Ammon's horn (tissue), 1 donor: ENCODE measurements at places on chromosomes 5 and 9.

- no peak for DNase-seq
Measured at GRCh38 chr9:96382175-96382574, 1.3 kb downstream of the SLC35D2 start.

- no peak for DNase-seq
Measured at GRCh38 chr9:101480386-101480785, 44.8 kb upstream of the ALDOB start.

- DNase-seq, result no peak
Measured at GRCh38 chr9:122162415-122162814, 2.7 kb downstream of the MORN5 start.

DNA sequence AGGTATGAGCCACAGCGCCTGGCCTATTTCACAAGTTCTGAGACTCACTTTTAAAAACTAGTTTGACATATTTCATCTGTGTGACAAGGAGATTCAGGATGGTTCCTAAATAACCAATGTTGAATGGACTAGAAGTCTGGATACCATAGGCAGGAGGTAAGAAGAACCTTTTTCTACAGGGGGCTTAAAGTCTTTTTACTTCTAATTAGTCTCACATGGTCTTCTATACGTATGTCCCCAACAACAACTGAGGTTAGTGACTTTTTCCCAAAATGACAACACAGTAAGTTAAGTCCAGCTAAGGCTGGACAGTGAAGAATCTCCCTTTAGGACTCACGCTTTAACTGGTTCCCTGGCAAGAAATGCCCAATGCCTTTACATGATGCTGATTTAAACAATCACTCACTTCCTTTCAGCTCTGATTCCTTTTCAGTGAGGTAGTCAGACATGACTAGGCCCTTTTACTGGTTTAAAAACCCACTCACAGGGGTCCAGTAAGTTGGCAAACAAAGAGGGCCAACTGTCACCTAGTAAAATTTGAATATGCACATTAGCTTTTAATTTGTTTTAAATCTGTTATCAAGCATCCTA, 12.1 kb upstream of the HAUS6 start:
- no peak for DNase-seq

GRCh38 chr5:96522635-96523355, 89.7 kb upstream of the PCSK1 start:
- DNase-seq, result no peak

- DNase-seq, result peak; percentile 60
Measured at GRCh38 chr5:78647838-78648358, 674 bp downstream of the LHFPL2 start.

GRCh38 chr9:80866576-80867227, 822.6 kb downstream of the TLE1 start:
- DNase-seq, result no peak

DNA sequence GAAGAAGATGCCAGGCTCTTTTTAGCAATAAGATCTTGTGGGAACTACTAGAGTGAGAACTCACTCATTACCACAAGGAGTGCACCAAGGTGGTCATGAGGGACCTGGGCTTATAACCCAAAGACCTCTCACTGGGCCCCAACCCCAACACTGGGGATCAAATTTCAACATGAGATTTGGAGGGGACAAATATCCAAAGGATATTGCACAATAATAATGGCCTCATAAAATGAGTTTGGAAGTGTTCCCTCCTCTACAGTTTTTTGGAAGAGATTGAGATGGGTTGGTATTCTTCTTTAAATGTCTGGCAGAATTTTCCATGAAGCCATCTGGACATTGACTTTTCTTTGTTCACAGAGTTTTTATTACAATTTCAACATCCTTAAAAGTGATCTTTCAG, 38.0 kb upstream of the FAM120A start:
- no peak for DNase-seq

DNA sequence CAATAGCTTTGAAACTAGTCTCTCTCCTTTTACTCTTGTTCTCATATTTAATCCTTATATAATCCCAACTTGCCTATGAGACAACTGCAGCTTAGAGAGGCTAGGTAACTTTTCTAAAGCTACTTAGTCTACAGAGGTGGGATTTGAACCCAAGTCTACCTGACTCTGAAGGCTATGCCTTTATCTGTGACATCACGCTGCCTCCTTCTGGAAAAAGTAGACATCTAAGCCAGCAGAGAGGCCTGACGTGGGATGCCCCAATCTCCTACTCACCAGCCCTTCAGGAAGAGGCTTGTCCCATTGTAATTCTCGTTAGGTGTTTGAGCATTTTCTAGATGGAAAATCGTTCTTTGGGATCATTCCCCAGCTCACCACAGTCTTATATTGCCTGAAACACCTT, 167.5 kb downstream of the HSPA4 start:
- no peak for DNase-seq

DNA sequence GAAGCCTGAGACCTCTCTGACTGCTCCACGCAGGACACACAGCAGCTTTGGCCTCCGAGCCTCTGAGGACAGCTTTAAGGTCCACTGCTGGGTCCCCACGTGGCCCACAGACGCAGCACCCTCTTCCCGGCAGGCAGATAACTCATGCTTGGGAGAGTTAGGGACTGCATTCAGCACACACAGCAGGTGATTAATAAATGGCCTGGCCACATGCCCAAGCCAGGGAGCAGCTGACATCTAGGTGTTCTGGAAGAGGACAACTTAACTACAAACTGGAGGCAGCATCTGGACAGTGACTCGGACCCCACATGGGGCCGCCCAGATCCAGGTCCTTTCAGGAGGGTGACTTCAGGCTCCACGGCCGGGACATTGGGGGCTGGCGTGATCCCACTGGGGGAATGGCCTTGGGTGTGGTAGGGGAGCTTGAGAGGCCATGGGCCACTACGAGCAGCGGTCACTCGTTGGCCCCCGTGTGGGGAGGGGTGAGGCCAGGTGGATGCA, 11.3 kb downstream of the NINJ1 start:
- DNase-seq, result peak; percentile 1

- peak; percentile 54 for DNase-seq
Measured at GRCh38 chr9:34862043-34862442, 96.0 kb upstream of the PHF24 start.

DNA sequence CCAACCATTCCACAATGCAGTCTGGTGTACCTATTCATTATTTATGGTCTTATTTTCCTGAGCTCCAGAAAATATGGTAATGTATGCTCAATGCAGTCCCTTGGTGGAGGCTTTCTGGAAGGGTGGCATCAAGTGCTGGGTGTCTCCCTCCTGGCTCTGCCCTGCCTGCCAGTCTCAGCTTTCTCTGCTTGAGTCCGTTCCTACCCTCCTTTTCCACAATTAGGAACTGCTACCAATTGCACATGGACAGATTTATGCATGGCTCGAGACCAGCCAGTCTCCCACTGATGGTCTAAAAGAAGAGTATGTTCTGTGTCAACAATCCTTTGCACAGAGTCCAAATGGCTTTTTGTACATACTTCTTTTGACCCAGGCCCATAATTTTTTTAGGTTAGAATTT, 189.8 kb downstream of the TLE1 start:
- DNase-seq, result no peak

DNA sequence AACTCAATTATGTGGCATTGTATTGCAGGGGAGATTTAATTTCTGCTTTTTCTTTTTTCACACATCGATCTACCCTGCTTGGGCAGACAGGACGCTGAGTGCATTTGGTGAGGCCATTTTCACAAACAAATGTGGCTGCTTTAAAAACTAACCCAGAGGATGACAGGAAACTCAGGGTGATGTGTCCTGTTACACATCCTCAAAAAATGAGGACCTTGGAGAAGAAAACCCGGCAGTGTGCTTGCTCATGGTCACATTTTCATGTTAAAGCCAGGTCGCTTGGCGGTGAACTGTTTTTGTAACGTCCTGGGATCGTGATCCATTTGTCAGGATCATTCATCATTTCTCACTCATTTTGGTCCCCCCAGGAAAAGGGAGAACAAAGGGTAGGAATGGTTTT, 478.3 kb upstream of the ADAMTS16 start:
- DNase-seq, result no peak

GRCh38 chr9:4986296-4986695, 1.2 kb downstream of the JAK2 start:
- DNase-seq, result no peak

- DNase-seq, result no peak
Measured at GRCh38 chr9:72139226-72139625, 10.0 kb upstream of the GDA start.

DNA sequence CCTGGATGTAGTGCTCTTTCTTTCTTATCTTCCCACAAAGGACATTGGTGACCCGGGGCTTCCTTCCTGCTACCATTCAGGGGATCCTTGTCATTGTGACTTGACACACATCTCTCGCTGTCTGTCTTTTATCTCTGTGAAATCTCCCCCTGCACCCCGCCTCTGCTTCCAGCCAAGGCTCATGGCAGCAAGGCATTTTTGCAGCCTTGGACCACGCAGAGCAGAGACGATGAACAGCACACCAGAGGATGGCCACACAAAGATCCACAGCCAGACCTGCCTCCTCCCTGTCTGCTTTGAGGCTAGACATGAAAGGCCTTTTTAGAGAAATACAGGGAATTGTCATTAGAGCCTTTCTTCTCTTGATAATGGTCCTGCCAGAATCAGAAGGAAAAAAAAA, 549.1 kb downstream of the CDK5RAP2 start:
- no peak for DNase-seq

- no peak for DNase-seq
Measured at GRCh38 chr5:151954255-151954654, 29.6 kb upstream of the GLRA1 start.

DNA sequence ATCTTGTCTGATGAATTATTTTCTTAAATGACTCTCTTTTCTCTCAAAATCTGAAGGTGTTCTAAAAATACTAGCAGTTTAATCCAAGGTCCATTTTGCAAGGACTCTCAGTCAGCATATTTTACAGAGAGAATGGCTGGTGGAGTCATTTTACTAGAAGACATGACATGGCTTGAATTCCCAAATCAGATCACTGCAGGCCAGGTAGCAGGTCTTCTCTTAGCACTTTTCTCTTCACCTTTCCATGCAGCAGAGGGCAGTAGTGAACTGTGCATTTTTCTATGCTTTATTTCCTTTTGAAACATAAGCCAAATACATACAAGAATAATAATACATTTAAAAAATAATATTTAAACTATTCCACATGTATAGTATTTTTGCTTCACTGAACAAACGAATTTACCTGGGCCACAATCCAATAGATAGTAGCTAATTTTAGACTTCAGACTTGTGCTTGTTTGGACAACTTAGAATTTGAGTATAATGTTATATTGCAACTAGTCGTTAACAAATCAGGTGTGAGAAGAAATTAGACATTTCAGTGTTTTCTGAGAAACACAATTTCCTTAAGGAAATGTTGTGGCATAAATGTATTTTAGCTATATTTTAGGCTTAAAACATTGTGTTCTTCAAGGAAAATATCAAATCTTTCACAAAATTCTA, 289.4 kb upstream of the DAB2 start:
- DNase-seq, result peak; percentile 58

DNA sequence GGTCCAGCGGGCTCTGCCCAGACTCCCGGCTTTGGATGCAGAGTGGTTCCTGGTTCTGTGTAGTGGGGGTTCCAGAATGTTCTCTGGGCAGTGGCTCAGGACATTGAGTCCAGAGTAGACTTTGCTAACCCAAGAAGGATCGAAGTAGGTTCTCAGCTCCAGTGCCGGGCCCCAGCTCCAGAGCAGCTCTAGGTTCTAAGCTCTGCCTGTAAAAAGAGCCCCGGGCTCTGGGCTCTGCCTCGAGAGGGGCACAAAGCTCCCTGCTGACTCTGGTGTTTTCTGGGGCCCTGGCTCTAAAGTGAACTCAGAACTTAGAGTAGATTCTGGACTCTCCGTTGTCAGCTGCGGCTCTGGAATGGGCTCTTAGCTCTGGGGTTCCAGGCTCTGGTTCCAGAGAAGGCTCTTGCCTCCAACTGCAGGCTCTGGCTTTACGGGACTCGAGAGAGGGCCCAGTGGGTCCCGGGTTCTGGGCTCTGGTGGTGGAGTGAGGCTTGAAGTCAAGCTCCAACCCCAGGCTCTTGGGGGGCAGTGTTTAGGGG, 414 bp downstream of the WDR38 start:
- DNase-seq, result no peak

DNA sequence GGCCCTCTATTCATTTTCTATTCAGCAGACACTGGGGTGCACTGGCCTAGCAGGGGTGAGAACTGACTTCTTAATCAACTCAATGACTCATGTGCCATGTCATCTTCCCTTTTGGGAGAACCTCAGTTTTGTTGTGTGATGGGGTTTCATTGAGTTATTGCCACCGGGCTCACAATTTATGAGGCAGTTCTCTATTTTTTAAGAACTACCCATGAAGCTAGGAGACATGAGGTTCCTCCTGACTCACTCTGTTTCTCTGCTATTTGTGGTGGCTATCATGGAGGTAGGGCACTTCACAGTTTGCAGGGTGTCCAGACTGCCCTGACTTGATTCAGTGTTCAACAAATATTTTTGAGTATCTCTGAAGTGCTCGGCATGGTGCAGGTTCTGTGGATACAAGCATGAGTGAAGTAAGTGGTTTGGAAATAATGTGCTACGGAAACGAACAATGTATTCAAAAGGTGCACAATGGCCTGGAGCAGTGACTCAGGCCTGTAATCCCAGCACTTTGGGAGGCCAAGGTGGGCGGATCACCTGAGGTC, 39.3 kb downstream of the SPARC start:
- no peak for DNase-seq

DNA sequence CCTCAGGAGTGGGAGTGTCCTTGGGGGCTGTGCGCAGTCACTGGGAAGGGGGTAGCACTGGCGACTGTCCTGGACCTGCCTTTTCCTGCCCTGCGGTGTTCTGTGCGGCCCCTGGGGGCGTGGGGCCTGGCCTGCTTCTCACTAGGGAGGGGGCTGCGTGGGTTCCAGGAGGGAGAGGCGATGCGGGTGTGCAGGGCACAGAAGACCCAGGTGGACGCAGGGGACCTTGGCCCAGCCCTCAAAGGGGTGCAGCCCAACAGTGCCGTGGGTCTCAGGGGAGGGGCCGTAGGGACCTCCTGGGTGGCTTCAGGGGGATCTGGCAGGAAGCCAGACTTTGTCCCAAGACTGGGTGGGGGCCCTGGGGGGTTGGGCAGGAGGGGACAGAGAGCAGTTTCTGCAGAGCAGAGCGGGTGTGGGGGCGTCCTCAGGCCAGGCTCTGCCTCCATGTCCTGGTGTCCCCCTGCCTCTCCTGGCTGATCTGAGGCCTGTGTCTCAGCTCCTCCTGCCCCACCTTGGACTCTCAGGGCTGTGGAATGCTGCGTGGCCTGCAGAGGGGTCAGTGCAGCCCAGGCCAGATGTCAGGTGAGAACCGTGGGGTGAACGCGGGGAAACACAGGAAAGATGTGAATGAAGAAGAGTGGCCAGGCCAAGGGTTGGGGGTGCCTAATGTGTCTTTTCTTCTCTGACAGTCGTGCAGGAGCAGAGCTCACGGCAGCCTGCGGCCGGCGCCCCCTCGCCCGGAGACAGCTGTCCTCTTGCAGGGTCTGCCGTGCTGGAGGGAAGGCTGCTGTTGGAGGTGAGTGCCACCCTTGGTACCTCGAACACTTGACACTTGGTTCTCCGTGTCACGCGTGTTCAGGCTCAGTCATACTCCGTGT, 54.6 kb downstream of the AHRR start:
- DNase-seq, result no peak
